ENCODE measurements at places on chromosomes 2 and 18. TPM values are rescaled to one million over a fixed set of nuclear protein-coding genes. Genes with fewer than 3 reads are reported as not detected.
A peak's percentile ranks its signal among the peaks of the same experiment; 100 is the strongest.

UGT1A4 gene
- polyA plus RNA-seq, result not detected

ZEB2 gene
- polyA plus RNA-seq, result 17.2 TPM

REEP1 gene
- 20.9 TPM for polyA plus RNA-seq

VAMP5 gene
- 79.6 TPM for polyA plus RNA-seq

GRCh38 chr18:13173578-13174145 is 44.9 kb upstream of the LDLRAD4 start:
- no peak for DNase-seq
- H3K27ac ChIP-seq, result no peak overlapping the region

GRCh38 chr2:109435901-109436598 is 177.7 kb downstream of the SEPTIN10 start:
- peak overlapping the region; percentile 68 for H3K27ac ChIP-seq
- H3K36me3 ChIP-seq, result no peaks in the 10 kb centered on the region
- DNase-seq, result peak; percentile 56
- H3K27me3 ChIP-seq, result no peaks in the 10 kb centered on the region

DNA sequence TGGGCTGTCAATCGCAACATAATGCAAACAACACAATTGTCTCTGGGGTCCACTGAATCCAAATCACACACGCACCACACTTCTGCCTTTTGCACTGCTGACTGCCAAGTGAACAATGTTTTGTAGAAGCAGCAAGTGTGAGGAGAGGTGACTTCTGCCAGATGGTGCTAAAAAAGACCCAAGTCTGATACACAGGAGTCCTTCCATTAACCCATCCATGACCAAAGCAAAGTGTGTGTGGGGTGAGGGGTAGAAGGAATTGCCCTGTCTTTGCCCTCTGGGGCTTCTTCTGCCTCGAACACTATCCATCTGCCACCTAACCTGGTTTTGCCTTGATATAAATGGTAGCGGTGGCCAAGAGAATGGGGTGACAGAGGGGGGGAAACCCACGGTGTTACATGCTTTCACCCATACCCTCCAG is 50.0 kb downstream of the C2orf42 start:
- H3K36me3 ChIP-seq, result no peaks in the 10 kb centered on the region
- DNase-seq, result no peak
- peaks cover 25% of the 10 kb centered on the region for H3K4me1 ChIP-seq
- H3K4me3 ChIP-seq, result no peak overlapping the region
- H3K27ac ChIP-seq, result peak overlapping the region; percentile 100
- no peaks in the 10 kb centered on the region for H3K27me3 ChIP-seq

DNA sequence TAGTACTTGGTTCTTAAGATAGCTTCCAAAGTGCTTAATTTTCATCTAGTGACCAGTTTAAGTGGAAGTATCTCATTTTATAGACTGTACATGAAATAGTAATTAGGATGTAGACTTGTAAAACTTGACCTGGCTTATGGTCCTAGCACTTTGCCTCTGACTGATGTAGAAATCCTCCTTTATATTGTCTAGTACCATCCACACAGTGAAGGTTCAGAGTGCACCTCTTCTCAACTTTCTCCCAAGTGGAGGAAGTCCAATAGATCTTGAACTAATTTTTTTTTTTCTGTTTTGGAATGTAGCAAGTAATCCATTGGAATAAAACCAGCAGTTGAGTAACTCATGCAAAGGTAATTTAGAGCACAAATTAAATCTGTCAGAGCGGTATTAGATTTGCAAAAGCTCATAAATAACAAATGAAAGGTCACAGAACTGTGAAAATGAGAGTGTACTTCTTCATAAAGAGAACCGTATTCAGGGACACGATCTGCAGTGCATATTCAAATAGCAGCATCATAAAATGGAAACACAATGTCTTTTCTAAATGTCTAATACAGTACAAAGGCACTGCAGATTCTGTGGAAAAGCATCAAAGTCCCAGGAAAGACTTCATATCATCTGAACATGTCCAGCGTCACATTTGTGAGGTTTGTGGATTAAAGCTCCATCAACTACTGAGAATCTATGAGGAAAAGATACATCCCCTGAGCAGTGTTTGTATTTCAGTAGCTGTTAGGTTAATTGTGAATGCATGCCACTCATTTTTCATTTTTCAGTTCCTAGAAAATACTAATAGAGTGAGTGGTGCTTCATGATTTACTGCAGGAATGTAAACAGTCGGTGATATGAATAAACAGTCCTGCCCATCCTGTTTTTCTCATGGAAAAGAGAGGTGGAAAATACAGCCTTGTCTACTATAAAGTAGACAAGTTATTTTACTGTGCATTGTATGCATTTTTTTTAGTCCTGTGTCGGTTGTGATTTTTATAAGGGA is 100.7 kb downstream of the LYPD6 start:
- DNase-seq, result no peak
- H3K36me3 ChIP-seq, result no peaks in the 10 kb centered on the region
- H3K4me3 ChIP-seq, result no peak overlapping the region
- H3K27me3 ChIP-seq, result no peaks in the 10 kb centered on the region
- no peaks in the 10 kb centered on the region for H3K4me1 ChIP-seq

- no peak overlapping the region for H3K27ac ChIP-seq
- no peaks in the 10 kb centered on the region for H3K36me3 ChIP-seq
- H3K4me1 ChIP-seq, result peaks cover 7% of the 10 kb centered on the region
- H3K4me3 ChIP-seq, result no peak overlapping the region
- no peak for DNase-seq
Observed at GRCh38 chr2:60303680-60304079, 249.8 kb downstream of the BCL11A start.

DNA sequence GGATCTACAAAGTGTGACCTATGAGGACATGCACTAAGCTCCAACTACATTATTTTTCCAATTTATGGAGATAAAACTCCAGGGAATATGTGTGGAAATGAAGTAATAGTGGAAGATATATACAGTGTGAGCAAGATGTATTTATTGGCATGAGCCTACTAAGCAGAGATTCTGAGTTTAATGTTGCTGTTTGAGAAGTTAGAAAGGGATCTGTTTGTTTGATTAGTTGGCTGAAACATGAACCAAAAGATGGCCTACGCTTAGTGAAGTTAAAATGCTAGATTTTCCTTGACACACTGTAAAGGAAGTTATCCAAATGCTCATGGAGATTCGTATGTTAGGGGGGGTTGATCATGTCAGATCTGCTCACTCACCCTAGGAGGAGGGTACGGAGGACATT is 621.7 kb downstream of the TMEM182 start:
- no peak for DNase-seq
- H3K4me1 ChIP-seq, result no peaks in the 10 kb centered on the region
- H3K4me3 ChIP-seq, result no peak overlapping the region
- no peak overlapping the region for H3K27ac ChIP-seq
- H3K27me3 ChIP-seq, result no peaks in the 10 kb centered on the region

- no peaks in the 10 kb centered on the region for H3K27me3 ChIP-seq
- H3K27ac ChIP-seq, result no peak overlapping the region
- H3K36me3 ChIP-seq, result no peaks in the 10 kb centered on the region
Observed at GRCh38 chr2:12694990-12695774, 21.6 kb upstream of the TRIB2 start.

DNA sequence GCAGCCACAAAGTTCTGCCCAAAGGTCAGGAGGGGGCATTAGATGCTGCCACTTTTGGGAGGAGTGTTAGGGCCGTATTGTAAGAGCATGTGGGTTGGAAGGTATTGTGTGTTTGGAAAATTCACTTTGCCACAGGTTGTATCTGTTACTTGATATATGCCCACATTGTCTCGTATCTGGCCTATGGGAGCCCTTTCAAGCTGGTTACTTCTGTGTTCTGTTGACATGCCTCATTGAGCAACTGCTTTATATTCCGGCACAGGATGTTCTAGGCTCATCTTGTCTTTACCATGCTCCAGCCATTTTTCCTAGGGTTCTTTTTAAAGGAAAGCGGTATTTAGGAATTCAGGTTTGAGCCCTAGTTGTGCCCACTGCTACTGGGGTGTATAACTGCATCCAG is 6.0 kb downstream of the ADNP2 start:
- peaks cover 4% of the 10 kb centered on the region for H3K4me1 ChIP-seq
- H3K27me3 ChIP-seq, result no peaks in the 10 kb centered on the region
- H3K27ac ChIP-seq, result no peak overlapping the region
- no peaks in the 10 kb centered on the region for H3K36me3 ChIP-seq
- no peak for DNase-seq
- no peak overlapping the region for H3K4me3 ChIP-seq

DNA sequence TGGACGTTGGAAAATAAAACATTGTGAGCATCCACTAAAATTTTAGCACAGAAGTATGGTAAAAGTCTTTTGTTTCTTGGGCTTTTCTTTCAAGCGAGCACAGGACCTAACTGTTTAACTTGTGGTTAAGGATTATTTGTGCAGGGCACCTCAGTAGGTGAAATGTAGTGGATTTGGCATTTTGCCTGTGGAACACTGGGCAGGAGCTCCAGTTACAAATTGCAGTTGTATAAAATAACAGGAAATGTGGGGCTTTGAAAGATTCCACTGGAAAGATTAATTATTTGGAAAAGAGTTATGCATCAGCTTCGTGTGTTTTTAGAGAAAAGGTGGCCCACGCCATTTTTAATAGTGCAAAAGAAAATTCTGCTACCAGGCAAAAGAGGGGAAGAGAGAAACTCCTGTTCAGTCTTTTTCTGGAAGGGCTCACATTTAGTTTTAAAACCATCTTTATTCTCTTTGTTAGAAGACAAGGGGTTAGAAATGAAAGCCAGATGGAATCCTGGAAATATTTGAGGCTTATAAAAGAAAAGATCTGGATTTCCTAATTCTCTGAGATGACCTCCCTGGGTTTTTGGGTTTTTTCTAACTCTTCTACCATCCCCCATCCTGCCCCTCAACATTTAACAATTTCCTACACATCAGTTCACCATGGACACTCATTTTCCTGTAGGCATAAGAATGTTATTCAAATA is 144.3 kb upstream of the SERTAD2 start:
- H3K27me3 ChIP-seq, result no peaks in the 10 kb centered on the region
- H3K4me3 ChIP-seq, result no peak overlapping the region
- H3K4me1 ChIP-seq, result no peaks in the 10 kb centered on the region
- no peaks in the 10 kb centered on the region for H3K36me3 ChIP-seq
- H3K27ac ChIP-seq, result no peak overlapping the region

DNA sequence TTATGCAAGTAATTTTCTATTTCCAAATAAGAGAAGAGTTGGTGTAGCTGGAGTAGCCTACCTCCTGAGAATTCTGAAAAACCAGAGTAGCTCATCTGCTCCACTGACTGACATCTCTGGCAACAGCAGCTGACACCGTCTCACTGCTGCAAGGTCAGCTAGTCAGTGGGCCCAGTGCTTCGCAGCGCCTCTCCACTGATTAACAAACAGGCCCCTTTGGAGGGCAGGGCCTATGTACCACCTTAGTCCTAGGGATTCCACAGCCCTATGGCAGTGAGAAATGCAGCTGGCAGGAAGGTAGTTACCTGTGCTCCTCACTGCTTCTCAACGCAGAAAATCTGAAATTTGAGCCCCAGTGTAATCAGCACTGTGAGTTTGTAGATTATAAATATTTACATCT is 97.5 kb downstream of the DLGAP1 start:
- peaks cover 3% of the 10 kb centered on the region for H3K27me3 ChIP-seq
- no peaks in the 10 kb centered on the region for H3K4me1 ChIP-seq
- no peak overlapping the region for H3K27ac ChIP-seq
- no peak for DNase-seq
- H3K4me3 ChIP-seq, result no peak overlapping the region

GRCh38 chr2:161104054-161104553 is 56.1 kb upstream of the TANK start:
- H3K36me3 ChIP-seq, result no peaks in the 10 kb centered on the region
- no peaks in the 10 kb centered on the region for H3K4me1 ChIP-seq
- DNase-seq, result no peak
- H3K27me3 ChIP-seq, result no peaks in the 10 kb centered on the region
